ENCODE measurements at places on chromosomes 12 and 14.

DNA sequence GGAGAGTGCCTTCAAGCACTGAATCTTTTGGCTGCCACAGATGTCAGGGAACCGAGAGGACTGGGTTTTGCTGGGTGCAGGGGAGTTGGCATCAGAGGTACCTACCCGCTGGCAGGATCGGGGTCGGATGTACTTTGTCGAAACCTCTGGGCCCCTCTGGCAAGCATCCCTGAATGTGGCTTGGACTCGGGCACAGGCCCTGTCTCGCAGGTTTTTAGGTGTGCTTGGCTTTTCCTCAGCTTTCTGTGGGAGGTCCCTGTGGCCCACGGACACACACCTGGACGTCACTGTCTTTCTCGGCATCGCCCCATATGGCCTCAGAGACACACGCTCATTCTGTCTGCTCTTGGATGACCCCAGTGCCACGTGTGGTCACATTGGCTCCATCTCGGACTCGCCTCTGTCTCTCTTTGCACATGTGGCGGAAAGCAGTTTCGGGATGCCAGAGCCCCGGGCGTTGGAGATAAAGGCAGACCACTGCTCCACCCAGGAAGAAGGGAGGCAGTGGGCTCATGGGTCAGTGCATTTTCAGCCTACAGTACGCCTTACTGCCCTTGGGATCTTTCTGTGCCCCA is 769.6 kb upstream of the ALG10B start:
- no peak for ATAC-seq

- no peak for ATAC-seq
Observed at GRCh38 chr14:101290611-101291010, 270.7 kb upstream of the DIO3 start.

DNA sequence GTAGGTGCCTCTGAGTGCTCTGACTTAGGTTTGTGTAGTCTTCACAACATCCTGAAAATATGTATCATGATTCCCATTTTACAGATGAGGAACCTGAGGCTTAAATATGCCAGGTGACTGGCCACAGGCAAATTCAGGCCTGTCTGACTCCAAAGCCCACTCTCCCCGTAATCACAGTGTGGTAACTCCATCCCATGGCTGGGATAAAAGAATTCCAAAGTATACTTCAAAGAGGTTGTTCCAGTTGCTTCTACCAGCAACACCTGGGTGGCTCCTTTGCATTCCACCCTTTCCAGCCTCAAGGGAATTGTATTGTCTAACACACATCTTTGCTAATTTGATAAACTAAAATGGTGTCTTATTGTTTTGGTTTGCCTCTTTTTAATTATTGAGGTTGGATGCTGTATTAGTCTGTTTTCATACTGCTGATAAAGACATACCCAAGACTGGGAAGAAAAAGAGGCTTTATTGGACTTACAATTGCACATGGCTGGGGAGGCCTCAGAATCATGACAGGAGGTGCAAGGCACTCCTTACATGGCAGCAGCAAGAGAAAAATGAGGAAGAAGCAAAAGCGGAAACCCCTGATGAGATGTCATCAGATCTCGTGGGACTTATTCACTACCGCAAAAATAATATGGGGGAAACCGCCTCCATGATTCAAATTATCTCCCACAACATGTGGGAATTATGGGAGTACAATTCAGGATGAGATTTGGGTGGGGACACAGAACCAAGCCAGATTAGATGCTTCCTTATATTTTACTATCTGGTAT is 9.9 kb upstream of the CHST11 start:
- no peak for ATAC-seq

DNA sequence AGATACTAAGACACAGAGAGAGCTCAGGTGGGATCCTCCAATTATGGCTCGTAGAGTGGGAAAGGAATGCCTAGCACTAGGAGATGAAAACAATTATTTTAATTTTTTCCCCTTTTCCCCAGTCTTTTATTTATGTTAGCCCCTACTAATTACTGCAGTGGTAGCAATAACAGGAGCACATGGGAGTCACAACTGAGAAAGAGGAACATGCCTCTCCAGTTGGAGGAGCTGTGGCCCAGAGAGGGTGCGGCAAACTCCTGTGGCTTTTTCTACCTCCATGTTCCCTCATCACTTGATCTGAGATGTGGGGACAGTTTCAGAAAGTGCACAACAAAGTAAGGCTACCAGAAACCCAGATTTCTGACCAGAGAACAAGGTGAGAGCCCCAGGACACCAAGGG is 25.9 kb upstream of the POC1B start:
- ATAC-seq = no peak

DNA sequence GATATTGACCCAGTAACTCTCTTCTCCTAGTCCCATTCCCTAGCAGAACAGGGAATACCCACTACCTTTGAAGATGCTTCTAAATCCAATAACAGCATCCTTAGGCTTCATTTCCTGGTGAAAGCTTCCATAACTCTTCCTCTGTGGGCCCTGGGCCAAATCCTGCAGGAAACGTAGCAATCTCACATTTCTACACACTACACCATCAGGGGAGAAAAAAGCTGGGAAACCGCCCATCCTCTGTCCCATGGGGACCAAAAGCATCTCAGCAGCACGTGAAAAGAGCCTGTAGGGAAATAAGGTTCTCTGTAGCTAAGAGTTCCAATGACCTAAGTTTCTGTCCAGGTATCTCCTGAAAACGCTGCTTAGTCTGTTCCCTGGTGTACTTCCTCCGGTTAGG is 340.2 kb downstream of the DPF3 start:
- no peak for ATAC-seq

DNA sequence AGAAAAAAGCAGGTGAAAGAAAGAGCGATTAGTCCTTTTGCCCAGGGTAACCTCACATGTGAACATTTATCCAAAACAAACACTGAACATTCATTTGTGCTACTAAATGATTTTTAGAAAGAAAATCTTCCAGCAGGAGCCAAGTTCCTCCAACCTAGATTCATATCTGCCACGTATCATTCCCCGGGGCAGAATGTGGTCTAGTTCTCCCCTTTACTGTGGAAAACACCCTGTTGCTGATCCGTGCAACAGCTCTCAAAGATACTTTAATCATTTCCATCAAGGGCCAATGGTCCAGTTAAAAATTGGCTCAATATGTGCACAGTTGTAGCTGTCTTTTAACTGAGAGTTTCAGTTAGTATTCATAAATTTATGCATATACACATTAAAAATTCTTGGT is 479.1 kb downstream of the ATP23 start:
- no peak for ATAC-seq

GRCh38 chr14:33477797-33478196 is 473.1 kb downstream of the EGLN3 start:
- ATAC-seq = no peak

GRCh38 chr12:20370866-20371519 is 2.7 kb downstream of the PDE3A start:
- ATAC-seq = no peak

- no peak for ATAC-seq
Observed at GRCh38 chr12:79294590-79294989, 396.2 kb downstream of the PAWR start.

- ATAC-seq = no peak
Observed at GRCh38 chr14:24443053-24443665, 583 bp upstream of the SDR39U1 start.

DNA sequence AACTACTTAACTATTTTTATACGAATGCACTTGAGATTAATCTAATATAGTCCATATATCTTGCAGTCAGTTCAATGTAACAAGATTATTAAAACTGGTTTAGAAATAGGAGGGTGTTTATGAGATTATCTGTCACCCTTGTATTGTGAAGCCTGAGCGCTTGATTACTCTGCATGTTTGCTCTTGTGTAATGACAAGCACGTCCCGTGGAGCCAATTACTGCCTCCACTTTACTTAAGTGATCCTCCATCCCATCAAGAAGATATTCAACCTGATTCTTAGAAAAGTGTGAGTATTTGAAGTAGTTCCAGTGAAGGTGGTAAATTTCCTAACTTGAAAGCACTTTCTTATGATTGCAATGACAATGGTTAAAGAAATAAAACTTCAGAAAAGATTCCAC is 415.2 kb upstream of the GARIN6 start:
- no peak for ATAC-seq

DNA sequence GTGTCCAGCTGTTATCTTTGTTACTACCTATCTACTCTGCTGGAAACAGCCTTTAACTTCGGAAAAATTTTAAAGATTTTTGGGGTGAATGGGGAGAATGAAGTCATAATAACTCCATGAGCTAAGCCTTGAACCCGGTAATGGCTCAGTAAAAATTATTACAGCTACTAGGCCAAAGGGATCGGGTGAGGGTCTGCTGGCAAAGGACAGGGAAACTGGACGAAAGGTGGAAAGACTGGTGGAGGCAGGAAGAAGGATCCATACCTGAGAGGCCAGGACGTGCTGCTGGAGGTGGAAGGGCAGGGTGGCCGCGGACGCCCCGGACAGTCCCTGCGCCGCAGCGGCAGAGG is 10.1 kb downstream of the TBX3 start:
- no peak for ATAC-seq

GRCh38 chr12:118650586-118650960 is 274.2 kb downstream of the SUDS3 start:
- no peak for ATAC-seq

DNA sequence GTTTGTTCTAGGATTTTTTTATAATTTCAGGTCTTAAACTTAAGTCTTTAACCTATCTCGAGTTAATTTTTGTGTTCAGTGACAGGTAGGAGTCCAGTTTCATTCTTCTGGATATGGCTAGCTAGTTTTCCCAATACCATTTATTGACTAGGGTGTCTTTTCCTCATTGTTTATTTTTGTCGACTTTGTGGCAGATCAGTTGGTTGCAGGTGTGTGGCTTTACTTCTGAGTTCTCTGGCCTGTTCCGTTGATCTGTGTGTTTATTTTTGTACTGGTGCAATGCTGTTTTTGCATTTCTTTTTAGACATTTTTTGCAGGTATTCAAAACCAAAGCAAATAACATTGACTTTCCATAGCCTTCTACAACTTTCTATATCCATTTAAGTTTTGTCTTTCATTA is 121.7 kb downstream of the ETNK1 start:
- no peak for ATAC-seq

- no peak for ATAC-seq
Observed at GRCh38 chr14:103143506-103143905, 20.2 kb downstream of the TNFAIP2 start.

- ATAC-seq = no peak
Observed at GRCh38 chr12:68292151-68292943, 38.9 kb upstream of the IL22 start.

GRCh38 chr12:5213990-5214389 is 170.3 kb downstream of the KCNA5 start:
- ATAC-seq = no peak

DNA sequence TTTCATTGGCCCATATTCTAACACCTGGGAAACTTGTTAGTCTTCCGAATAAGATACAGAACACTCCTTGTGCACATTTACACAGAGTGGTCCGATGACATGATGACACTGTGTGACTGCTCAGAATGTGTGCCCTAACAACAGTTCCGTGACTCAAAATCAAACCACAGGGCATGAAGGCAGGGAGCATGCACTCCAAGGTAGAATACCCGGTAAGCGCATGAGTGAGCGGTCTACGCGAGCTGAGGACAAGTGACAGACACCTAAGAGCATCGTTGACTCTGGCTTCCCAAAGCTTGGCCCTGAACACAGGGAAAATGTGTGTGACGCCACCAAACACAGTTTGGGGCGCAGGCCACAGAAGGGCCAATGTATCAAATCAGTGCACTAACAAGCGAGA is 18.6 kb downstream of the CLIP1 start:
- peak; percentile 8 for ATAC-seq

DNA sequence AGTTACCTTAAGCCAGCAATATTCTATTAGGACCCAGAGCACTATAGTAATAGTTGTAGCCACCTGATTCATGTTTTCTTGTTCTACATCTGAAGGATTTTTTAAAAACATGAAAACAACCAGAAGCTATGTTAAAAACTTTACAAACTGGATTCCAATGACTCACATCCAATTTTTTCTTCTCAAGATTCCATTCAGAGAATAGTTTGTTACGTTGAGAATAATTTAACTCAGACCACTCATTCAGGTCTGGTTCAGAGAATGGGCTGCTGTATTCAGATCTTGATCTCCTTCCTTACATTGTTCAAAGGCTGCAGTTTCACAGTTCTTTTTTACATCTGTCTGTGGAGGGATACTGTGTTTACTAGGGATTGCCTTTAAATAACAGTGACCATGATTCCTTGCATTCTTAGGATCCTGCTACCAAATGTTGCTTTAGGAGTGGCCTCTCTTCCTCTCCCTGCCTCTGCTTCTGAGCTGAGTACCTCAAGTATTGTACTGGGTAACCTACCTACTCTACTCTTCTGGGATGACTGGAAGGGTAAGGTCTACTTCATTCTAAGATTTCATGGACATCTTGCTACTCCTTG is 448.0 kb upstream of the FBXO33 start:
- ATAC-seq = no peak

GRCh38 chr12:100767371-100767770 is 27.2 kb upstream of the ANO4 start:
- ATAC-seq = no peak

GRCh38 chr12:53101266-53101665 is 2.0 kb upstream of the SOAT2 start:
- ATAC-seq = no peak
